Heart left ventricle (tissue), 16 donors: ENCODE measurements at places on chromosomes 1 and 21. TPM values are rescaled to one million over a fixed set of nuclear protein-coding genes. Genes with fewer than 3 reads are reported as not detected.

GRCh38 chr1:168497376-168497950 lies 46.3 kb downstream of the XCL2 start:
- no peaks in the 10 kb centered on the region for H3K27me3 ChIP-seq
- no peak overlapping the region for H3K4me3 ChIP-seq
- DNase-seq: no peak
- H3K4me1 ChIP-seq: peaks cover 11% of the 10 kb centered on the region
- H3K36me3 ChIP-seq: no peaks in the 10 kb centered on the region

GRCh38 chr1:7940745-7941436 lies at the start of gene TNFRSF9:
Gene TNFRSF9 (minus strand): TSS chr1:7940839. CDS start chr1:7939994, 845 bp downstream.
- peaks cover 16% of the 10 kb centered on the region for H3K4me1 ChIP-seq
- H3K27me3 ChIP-seq: peaks cover 26% of the 10 kb centered on the region
- H3K36me3 ChIP-seq: no peaks in the 10 kb centered on the region
- peak; percentile 40 for DNase-seq
- H3K27ac ChIP-seq: no peak within 1 kb of the TSS
- no peak within 1 kb of the TSS for H3K4me3 ChIP-seq

GRCh38 chr1:11913291-11913690 lies 12.9 kb downstream of the KIAA2013 start:
- no peak overlapping the region for H3K4me3 ChIP-seq
- H3K27me3 ChIP-seq: no peaks in the 10 kb centered on the region
- no peak for DNase-seq
- H3K27ac ChIP-seq: no peak overlapping the region

- no peaks in the 10 kb centered on the region for H3K4me1 ChIP-seq
- no peaks in the 10 kb centered on the region for H3K27me3 ChIP-seq
- DNase-seq: no peak
- no peaks in the 10 kb centered on the region for H3K36me3 ChIP-seq
- no peak overlapping the region for H3K27ac ChIP-seq
Observed at GRCh38 chr1:79215311-79215710, 208.8 kb upstream of the ADGRL4 start.

GRCh38 chr1:201554789-201555592 lies 16.1 kb downstream of the NAV1 start:
- H3K27me3 ChIP-seq: no peaks in the 10 kb centered on the region
- H3K36me3 ChIP-seq: no peaks in the 10 kb centered on the region
- H3K4me1 ChIP-seq: peaks cover 43% of the 10 kb centered on the region
- H3K4me3 ChIP-seq: no peak overlapping the region
- H3K27ac ChIP-seq: peak overlapping the region; percentile 75
- DNase-seq: no peak

- H3K4me3 ChIP-seq: no peak overlapping the region
- DNase-seq: peak; percentile 40
- H3K27ac ChIP-seq: no peak overlapping the region
- H3K4me1 ChIP-seq: no peaks in the 10 kb centered on the region
- H3K36me3 ChIP-seq: no peaks in the 10 kb centered on the region
Observed at GRCh38 chr1:110524311-110525248, 5.6 kb upstream of the KCNA10 start.

TTC24 gene
- not detected for total RNA-seq

OVAAL gene
- total RNA-seq: 2.3 TPM

SPATC1L gene
- 16.5 TPM for total RNA-seq
